ENCODE measurements at places on chromosomes 11 and 22.
A peak's percentile ranks its signal among the peaks of the same experiment; 100 is the strongest.

DNA sequence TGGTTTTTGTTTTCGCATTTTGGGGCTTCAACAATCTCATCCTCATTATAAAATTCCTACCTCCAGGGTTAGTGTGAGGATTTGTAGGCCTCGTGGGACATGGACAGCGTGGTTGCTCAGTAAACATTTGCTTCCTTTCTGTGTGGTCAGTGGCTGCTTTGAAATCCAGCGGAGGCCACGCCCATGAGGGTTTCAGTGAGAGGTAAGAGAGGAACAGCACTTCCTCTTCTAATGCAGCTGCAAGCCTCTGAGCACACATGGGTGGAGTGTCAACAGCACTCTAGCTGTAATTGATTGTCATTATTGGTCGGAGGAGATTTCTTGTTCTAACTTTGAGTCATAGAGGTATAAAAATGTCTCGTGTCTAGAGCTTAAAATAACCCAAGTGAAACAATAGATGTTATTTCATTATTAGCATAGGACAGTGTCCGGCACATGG lies 6.0 kb upstream of the ARHGAP42 start:
- peak; percentile 85 for DNase-seq

DNA sequence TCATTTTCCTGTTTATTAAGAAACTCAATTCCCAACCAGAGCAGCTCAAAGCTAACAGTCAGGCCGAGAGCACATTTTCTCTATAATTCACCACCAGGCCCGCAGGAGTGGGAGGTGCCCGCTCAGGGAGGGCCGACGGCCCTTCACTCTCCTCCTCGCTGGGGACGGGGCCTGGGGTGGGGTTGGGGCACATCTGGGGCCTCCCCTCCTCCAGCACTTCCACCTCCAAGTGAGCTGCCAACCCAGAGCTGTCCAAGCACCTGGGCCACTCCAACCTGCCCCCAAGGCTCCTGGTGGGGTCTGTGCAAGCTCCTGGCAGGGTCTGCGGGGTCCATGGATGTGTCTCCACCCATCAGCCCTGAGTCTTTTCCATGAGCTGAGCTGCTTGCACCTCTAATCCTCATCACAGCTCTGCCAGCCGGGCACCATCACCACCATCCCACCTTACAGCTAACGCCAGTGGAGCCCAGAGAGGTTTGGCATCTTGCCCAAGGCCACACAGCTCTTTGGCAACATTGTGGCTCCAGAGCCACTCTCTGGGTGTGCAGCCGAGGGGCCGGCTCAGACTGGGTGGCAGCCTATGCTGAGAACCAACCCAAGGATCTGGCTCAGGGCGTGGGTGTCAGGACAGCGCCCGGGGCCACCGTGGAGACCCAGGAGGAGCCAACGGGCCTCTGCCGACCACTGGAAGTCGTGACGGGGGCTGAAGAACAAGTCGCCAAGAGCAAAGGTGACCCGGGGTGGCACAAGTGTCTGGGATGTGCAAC lies 193.5 kb downstream of the BRD1 start:
- no peak for DNase-seq

GRCh38 chr11:67178878-67179277 lies 59.8 kb downstream of the KDM2A start:
- no peak for DNase-seq

DNA sequence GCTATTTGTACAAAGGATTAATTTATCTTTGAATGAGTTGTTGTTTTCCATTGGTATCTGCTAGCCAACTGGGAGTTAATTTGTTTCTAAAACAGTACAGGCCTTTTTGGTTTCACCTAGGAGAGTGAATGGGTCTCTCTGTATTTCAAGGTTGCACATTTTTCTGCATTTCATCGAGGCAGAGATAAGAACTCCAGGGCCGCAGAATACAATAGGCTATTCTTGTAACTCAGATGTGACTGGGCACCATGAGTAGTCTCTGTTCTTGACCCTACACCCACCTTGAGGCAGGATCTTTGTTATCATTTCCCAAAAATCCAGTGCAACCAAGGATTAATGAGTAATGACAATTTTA lies 51.7 kb upstream of the OR9Q1 start:
- no peak for DNase-seq

DNA sequence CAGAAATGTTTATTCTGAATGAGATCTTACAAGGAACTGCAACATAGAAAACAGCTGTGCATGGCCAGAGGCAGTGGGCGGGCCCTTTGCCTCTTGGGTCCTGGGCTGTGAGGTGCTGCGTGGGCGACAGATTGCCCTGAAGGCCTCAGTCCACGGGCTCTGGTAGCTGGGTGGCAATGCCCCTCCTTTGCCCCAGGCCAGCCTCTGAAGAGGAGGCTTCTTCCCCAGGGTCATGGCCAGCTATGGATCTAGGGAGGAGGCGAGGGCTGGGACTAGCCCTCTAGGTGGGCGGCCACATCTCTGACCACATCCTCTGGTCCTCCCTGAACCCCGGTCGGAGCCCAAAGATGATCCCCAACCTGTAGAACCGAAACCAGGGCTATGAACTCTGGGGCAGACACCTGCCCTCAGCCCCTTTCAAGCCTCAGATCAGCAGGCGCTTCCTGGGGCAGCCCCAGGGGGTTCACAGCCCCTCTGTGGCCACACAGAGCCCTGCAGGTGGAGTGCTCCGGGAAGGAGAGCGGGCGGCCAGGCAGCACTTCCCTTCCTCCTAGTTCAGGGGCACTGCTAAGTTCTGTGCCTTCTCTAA lies 6.6 kb upstream of the CDC42BPG start:
- no peak for DNase-seq

GRCh38 chr11:70928854-70929598 lies 323.4 kb downstream of the SHANK2 start:
- DNase-seq: no peak

GRCh38 chr11:45606514-45607281 lies 58.7 kb downstream of the CHST1 start:
- DNase-seq: no peak

DNA sequence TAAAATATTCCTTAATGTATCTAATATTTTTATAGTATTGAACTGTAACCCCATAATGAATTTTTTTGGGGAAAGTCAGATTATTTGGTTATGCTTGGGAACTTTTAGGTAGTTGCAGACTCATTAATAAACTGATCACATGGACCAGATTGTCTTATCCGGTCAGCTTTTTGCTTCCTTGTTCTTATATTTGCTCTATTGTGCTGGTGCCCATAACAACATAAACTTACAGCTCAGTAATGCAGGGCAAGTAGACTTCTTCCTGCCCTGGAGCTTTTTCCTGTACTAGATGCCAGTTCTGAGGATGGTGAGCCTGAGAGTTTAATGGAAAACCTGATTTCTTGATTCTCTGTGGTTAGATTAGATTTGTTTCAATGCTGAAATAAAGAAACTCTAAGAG lies 53.2 kb downstream of the MTMR3 start:
- DNase-seq: no peak

DNA sequence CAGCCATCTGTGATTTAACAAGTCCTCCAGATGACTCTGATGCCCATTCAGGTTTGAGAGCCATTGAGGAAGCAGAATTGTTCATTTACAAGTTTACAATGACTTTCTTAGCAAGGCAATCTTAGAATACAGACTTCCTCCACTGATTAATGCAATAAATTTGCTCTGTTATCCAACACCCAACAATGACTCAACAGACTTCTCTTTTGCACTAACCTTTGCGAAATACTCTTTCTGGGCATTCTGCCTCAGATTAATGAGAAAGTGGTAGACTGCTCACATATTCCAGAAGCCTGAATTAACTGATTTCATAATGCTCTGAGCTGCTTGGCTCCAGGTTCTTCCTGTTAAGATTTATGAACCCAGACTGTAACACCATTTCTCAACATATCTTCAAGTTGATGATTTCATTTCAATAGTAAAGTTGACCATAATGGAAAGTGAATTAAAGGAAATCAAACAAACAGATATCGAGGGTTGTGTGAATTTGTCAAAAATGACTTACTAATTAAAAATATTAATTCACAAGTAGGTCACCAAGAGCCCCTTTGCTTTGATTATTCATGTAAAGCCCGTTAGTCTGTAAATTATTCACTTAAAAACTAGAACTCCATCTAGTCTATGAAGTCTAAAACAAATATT lies 70.5 kb upstream of the BLID start:
- peak; percentile 88 for DNase-seq

GRCh38 chr22:39955675-39956074 lies 4.5 kb upstream of the TMA7B start:
- no peak for DNase-seq

- no peak for DNase-seq
Observed at GRCh38 chr11:95680169-95680929, 109.2 kb downstream of the FAM76B start.

DNA sequence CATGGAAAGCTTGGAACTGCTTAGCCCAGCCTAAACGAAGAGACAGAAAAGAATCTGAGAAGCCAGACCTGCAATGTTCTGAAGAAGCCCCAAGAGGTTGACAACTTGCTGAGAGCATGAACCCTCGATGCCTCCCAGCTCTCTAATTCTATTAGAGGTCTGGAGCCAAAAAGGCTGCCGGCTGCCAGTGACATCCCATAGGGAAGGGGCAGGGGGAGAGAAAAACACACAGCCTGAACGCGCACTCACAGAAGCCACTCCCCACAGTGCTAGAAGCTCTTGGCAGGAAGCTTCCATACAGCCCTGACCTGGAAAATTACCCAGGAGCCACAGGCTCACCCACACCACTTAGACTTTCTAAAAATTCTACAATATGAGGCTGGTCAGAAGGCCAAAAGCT lies 18.3 kb downstream of the POLDIP3 start:
- DNase-seq: no peak

DNA sequence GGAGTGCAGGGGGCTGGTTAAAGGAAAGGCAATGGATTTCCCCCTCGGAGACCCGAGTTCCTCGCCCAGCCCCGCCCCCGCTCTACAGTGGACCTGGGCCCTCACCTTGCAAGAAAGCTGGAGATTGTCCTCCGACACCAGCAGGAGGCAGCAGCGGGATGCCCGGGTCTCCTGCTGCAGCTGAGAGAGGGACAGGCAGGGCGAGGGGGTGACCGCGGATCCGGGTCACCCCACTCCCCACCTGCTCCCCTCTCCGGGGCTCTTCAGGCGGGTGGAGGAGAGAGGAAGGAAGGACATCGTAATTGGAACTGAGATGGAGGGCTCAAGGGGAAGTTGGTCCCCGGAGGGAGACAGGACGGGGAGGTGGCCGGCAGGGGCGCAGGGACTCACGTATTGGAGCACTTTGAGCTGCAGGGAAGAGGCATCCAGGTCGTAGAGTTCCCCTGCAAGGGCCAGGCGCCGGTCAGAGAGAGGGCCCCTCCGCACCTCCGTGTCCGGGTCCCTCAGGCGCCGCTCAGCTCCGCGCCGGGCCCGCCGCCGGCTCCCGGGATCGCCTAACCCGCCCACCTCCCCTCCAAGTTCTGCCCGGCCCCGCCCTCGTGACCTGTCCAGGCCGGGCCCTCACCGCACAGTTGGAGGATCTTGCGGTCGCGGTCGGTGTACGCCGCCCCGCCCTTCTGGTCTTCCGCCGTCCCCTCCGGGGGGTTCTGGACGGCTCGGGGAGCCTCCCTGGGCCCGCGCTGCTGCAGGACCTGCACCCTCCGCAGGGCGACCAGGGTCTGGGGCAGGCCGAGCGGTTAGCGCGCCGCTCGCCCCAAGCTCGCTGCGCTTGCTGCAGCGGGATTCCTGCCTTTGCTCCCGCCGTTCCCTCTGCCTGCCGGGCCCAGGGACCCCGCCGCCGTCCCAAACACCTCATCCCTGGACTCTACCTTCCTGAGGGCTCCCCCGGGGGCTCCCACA lies 84.1 kb downstream of the PDE2A start:
- DNase-seq: no peak

- no peak for DNase-seq
Observed at GRCh38 chr11:6607190-6607795, 3.7 kb downstream of the ILK start.

GRCh38 chr11:102791271-102792036 lies 6.5 kb downstream of the MMP1 start:
- DNase-seq: no peak

GRCh38 chr11:130118165-130118564 lies 41.4 kb upstream of the ST14 start:
- no peak for DNase-seq

DNA sequence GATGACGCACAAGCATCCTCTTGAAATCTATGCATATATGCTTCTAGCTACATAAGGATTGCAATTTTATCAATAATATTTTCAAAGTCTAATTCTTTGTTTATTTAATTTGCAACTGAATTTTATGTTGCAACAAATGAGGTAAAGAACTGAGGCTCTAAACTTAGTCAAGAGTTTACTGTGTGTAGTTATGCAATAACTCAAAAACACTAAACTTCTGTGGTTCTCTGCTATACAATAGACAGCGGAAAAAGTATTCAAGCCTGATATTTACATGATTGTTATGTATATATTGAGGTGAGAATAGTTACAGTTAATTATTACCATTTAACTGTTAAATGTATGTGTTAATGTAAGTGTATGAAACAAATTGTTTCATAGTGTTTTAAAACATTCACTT lies 32.9 kb downstream of the MSANTD4 start:
- DNase-seq: no peak

GRCh38 chr11:2114430-2115241 lies 24.6 kb downstream of the IGF2 start:
- DNase-seq: no peak

DNA sequence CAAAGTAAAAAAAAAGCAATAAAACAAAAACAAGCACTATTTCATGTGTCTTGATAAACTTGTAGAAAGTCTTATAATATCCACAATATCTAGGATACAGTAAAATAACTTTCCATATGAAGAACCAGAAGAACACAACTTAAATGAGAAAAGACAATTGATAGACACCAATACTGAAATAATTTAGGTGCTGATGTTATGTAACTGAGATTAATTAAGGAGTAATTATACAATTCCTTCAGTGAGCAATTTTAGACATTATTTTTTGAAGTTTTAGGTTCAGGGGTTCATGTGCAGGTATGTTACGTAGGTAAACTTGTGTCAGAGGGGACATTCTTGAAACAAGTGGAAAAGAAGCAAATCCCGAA lies 88.3 kb upstream of the VPREB1 start:
- no peak for DNase-seq
